Activated T-cell treated with anti-CD3 and anti-CD28 coated beads, Interleukin-2, amount 50 U/mL, for 72 hours (primary cell): ENCODE measurements at places on chromosomes 1 and 21. TPM values are rescaled to one million over a fixed set of nuclear protein-coding genes. Genes with fewer than 3 reads are reported as not detected.

DNA sequence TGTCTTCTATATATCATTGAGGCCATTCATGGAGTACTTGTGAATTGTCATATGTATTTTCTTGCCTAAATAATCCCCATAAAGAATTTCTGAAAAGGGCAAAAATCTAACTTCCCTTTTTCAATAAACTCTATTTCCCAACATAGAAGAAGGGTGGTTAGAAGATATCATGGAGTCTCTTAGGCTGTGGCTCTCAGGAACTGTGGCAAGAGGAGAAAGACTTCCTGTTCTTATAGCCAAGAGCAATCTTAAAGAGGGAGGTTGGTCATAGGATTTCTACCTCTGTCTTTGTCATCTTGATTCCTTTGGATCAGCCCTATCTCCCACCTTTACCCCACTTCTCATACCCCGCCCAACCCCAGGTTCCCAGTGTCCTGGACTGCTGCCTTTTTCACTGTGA is 175.8 kb downstream of the TYW3 start:
- no peak overlapping the region for H3K27ac ChIP-seq
- no peaks in the 10 kb centered on the region for H3K27me3 ChIP-seq
- no peak overlapping the region for H3K4me3 ChIP-seq
- H3K36me3 ChIP-seq: no peaks in the 10 kb centered on the region
- no peaks in the 10 kb centered on the region for H3K4me1 ChIP-seq

- no peak for DNase-seq
- no peak overlapping the region for H3K4me3 ChIP-seq
- no peaks in the 10 kb centered on the region for H3K4me1 ChIP-seq
- H3K36me3 ChIP-seq: no peaks in the 10 kb centered on the region
- no peaks in the 10 kb centered on the region for H3K27me3 ChIP-seq
Measured at GRCh38 chr1:23385119-23385621, 15.5 kb upstream of the ZNF436 start.

DNA sequence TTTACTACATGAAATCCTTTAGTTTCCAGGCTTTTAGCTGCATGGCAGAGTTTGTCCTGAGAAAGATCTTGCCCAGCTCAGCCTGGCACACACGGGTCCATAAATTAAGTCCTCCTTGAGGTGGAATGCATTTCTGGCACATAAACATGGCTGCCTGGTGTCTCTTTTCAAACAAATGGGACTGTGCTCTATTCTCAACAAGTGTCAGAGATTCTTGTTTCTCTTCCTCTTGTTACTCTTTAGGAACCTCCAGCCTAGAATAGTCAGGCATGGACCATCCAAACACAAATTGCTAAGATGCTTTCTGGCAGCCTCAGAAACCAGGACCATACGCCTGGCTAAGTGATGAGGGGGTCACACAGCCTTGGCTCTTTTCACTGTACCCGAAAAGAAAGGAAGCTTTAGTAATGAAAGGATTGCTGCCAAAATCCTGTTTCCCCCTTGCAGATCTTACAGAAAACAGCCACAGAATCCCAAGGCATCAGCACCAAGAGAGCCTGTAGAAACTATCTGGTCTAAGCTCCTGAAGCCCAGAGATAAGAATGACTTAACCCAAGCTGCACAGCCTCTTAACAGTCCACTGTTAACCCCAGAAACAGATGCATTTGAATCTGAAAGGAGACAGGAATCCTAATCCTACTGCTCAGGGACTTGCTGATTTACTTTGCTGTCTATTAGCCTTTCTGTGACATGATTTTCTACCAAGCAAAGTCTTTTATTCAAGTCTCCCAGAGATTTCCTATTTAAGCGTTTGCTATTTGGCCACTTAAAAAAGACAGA is 31.9 kb upstream of the NRDC start:
- peaks cover 10% of the 10 kb centered on the region for H3K4me1 ChIP-seq
- H3K27me3 ChIP-seq: peaks cover 6% of the 10 kb centered on the region

The RBBP5 gene
- 28.4 TPM for total RNA-seq

The PAPPA2 gene
- total RNA-seq: 1.0 TPM

- no peak for DNase-seq
- no peaks in the 10 kb centered on the region for H3K27me3 ChIP-seq
- no peaks in the 10 kb centered on the region for H3K4me1 ChIP-seq
- no peak overlapping the region for H3K4me3 ChIP-seq
- H3K27ac ChIP-seq: no peak overlapping the region
Measured at GRCh38 chr1:171213559-171214454, 28.7 kb downstream of the FMO2 start.

The SRGAP2C gene
- 23.5 TPM for total RNA-seq

DNA sequence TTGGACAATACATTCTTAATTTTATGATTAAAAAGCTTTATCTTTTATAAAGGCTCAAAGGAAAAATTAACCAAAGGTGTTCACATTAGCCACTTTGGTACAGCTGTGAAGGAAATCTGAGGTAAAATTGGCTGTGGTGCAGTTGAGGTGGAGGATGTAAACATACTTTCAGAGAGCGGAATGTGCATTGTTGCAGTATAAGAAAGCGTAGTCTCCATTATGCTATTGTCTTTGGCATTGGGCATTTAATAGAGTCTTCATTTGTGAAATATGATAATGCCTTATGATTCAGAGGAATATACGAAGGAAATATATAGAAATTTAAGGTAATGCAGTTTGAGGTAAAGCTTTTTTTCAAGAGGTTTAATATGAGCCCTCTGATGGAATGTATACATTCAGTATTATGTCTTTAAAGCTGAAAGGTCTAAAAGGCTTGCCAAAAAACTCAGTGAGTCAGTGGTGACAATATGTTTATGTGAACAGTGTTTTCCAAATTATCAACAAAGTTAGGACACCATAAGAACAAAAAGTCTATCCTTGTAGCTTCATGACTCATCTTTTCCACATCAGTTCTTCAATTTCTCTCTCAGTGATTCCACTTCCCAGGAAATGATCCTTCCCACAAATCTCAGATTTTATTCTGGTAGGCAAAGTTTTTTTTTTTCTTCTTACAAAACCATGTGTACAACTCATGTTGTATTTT is 26.9 kb upstream of the DDR2 start:
- no peak overlapping the region for H3K27ac ChIP-seq
- no peak for DNase-seq
- no peaks in the 10 kb centered on the region for H3K36me3 ChIP-seq

- DNase-seq: no peak
- H3K36me3 ChIP-seq: no peaks in the 10 kb centered on the region
- H3K4me3 ChIP-seq: no peak overlapping the region
- no peak overlapping the region for H3K27ac ChIP-seq
- H3K4me1 ChIP-seq: peaks cover 39% of the 10 kb centered on the region
Measured at GRCh38 chr21:43736224-43736883, 17.4 kb downstream of the PDXK start.

- peak overlapping the region; percentile 96 for H3K27ac ChIP-seq
- peak; percentile 72 for DNase-seq
- H3K36me3 ChIP-seq: peaks cover 4% of the 10 kb centered on the region
Measured at GRCh38 chr1:15848143-15848928, 829 bp downstream of the SPEN start.

DNA sequence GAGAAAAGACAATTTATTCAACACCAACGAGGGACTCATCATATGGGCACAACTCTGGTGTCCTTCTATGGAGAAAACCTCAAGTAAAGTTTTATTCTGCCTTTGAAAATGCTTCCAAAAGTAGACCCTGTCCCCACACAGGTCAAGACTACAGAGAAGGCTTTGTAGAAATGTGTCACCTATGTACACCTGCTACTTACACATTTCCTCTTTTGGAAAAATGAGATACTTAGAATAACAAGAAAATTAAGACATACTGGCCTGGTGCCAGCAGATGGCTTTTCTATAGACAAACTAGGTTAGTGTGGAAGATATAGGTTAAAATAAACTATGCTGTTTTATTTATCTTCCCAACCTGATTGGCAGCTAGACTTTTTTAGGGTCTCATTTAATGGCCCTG is 13.6 kb downstream of the POGK start:
- no peak for DNase-seq
- H3K4me1 ChIP-seq: peaks cover 43% of the 10 kb centered on the region
- H3K4me3 ChIP-seq: peak overlapping the region; percentile 47

The LIN28A gene
- total RNA-seq: not detected

- no peaks in the 10 kb centered on the region for H3K27me3 ChIP-seq
- H3K4me3 ChIP-seq: no peak overlapping the region
- H3K27ac ChIP-seq: peak overlapping the region; percentile 1
- peaks cover 43% of the 10 kb centered on the region for H3K4me1 ChIP-seq
- no peak for DNase-seq
Measured at GRCh38 chr1:92503926-92504285, 17.2 kb upstream of the GFI1 start.

- no peak overlapping the region for H3K27ac ChIP-seq
- H3K27me3 ChIP-seq: no peaks in the 10 kb centered on the region
- H3K36me3 ChIP-seq: no peaks in the 10 kb centered on the region
- no peak overlapping the region for H3K4me3 ChIP-seq
- peaks cover 18% of the 10 kb centered on the region for H3K4me1 ChIP-seq
Measured at GRCh38 chr1:116270316-116271057, 102.6 kb upstream of the ATP1A1 start.

GRCh38 chr1:93573940-93574469 is 107.6 kb downstream of the BCAR3 start:
- no peaks in the 10 kb centered on the region for H3K36me3 ChIP-seq
- no peaks in the 10 kb centered on the region for H3K27me3 ChIP-seq
- no peak overlapping the region for H3K4me3 ChIP-seq
- H3K27ac ChIP-seq: peak overlapping the region; percentile 36
- H3K4me1 ChIP-seq: no peaks in the 10 kb centered on the region
- no peak for DNase-seq

- no peak overlapping the region for H3K4me3 ChIP-seq
- H3K4me1 ChIP-seq: no peaks in the 10 kb centered on the region
Measured at GRCh38 chr21:21631961-21632360, 633.8 kb downstream of the NCAM2 start.

- no peaks in the 10 kb centered on the region for H3K27me3 ChIP-seq
- H3K4me1 ChIP-seq: peaks cover 8% of the 10 kb centered on the region
- no peak overlapping the region for H3K27ac ChIP-seq
- H3K36me3 ChIP-seq: no peaks in the 10 kb centered on the region
- no peak for DNase-seq
Measured at GRCh38 chr1:184486761-184487445, 100.1 kb downstream of the C1orf21 start.

DNA sequence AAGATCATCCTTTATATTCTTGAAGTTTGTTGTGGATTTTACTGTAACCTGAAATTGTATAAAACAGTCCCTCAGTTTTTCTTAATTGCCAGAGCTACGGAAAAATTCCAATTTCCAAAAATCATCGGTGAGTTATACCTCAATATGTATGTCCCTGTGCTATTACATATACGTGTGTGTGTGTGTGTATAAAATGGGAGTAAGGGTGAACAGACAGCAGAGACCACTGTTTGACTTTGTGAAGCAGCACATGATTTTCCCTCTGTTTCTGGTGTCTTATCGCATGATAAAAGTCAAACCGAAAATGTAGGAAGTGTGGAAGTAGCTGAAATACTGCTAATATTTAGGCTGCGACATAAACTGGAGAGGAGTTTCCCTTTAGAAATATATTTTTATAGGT is 1.2 kb downstream of the OR2T1 start:
- no peak overlapping the region for H3K4me3 ChIP-seq
- H3K27ac ChIP-seq: no peak overlapping the region
- H3K4me1 ChIP-seq: peaks cover 11% of the 10 kb centered on the region
- DNase-seq: no peak

DNA sequence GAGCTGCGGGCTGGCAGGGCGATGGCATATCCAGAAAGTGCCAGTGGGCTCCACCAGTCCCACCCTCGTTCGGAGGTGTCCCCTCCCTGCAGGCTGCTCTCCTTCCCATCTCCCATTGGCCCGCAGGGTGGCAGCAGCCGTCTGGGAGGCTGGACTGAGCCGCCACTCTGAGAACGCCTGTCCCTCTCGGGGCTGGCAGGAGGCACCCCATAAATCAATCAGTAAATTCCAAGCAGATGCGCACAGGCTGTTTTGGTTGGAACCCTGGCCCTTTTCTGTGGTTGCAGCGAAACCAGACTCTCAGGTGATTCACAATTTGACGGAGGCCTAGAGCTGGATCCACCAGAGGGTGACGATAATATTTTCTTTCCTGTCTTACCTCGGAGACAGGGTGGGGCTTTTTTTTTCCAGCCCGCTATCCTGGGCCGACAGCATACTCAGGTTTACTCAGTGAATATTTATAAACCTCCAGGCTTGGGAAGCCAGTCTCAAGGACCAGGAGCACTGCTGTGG is 99.7 kb downstream of the GLIS1 start:
- H3K36me3 ChIP-seq: no peaks in the 10 kb centered on the region
- no peaks in the 10 kb centered on the region for H3K27me3 ChIP-seq
- H3K27ac ChIP-seq: no peak overlapping the region
- H3K4me1 ChIP-seq: no peaks in the 10 kb centered on the region

GRCh38 chr1:203197625-203198024 is 11.1 kb upstream of the CHI3L1 start:
- H3K4me3 ChIP-seq: no peak overlapping the region
- H3K27ac ChIP-seq: no peak overlapping the region
- no peak for DNase-seq
- H3K36me3 ChIP-seq: no peaks in the 10 kb centered on the region
- H3K27me3 ChIP-seq: peaks cover 14% of the 10 kb centered on the region

GRCh38 chr21:39840373-39841097 is 26.7 kb upstream of the PCP4 start:
- H3K36me3 ChIP-seq: no peaks in the 10 kb centered on the region
- no peak for DNase-seq
- no peak overlapping the region for H3K4me3 ChIP-seq
- no peak overlapping the region for H3K27ac ChIP-seq
- H3K4me1 ChIP-seq: no peaks in the 10 kb centered on the region

- no peak for DNase-seq
- H3K4me1 ChIP-seq: no peaks in the 10 kb centered on the region
- H3K27me3 ChIP-seq: peaks cover 6% of the 10 kb centered on the region
- H3K36me3 ChIP-seq: no peaks in the 10 kb centered on the region
- H3K4me3 ChIP-seq: no peak overlapping the region
Measured at GRCh38 chr1:183365093-183365492, 53.1 kb downstream of the NMNAT2 start.

The RPTN gene
- not detected for total RNA-seq

The ADGRB2 gene
- total RNA-seq: 1.0 TPM

The HSD3B1 gene
- not detected for total RNA-seq

The MMEL1 gene
- total RNA-seq: 1.5 TPM

GRCh38 chr1:27299385-27300271 is 22.3 kb upstream of the TMEM222 start:
- no peaks in the 10 kb centered on the region for H3K36me3 ChIP-seq
- no peak overlapping the region for H3K27ac ChIP-seq
- no peak overlapping the region for H3K4me3 ChIP-seq
- no peak for DNase-seq
- no peaks in the 10 kb centered on the region for H3K27me3 ChIP-seq
- H3K4me1 ChIP-seq: no peaks in the 10 kb centered on the region

DNA sequence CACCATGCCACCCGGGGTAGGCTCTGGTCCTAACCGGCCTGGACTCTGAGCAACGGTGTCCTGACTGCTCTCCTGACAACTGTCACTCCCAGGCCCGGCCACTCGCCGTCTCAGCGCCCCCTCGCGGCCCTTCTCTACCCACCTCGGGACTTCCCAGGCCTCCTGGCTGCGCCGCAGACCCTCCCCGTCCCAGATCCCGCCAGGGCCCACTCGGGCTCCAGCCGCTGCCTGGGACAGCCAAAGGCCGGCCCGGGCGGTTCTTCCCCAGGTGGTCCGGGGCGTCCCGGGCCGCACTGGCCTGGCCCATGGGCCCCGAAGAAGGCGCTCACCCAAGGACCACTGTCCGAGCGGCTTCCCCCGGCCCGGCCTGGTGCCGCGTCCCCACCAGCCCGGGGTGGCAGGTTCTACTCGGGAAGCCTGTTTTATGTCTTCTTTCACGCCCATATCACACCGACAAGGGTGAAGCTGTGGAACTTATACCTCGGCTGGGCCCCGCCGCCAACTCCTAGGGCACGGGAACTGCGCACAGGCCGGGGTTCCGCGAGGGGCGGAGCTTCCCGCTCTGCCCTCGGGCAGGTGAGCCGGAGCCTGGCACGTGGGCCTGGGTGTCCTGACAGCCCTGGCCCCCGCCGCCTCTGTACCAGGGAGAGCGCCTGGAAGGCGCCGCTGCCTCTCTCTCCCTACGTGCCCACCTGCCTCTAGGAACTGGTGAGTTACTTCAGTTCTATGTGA is 138.3 kb downstream of the TTLL7 start:
- peak overlapping the region; percentile 75 for H3K27ac ChIP-seq
- peak overlapping the region; percentile 91 for H3K4me3 ChIP-seq
- DNase-seq: peak; percentile 87
